Substantia nigra (tissue), 51 donors: ENCODE measurements at places on chromosomes 6 and 20.

DNA sequence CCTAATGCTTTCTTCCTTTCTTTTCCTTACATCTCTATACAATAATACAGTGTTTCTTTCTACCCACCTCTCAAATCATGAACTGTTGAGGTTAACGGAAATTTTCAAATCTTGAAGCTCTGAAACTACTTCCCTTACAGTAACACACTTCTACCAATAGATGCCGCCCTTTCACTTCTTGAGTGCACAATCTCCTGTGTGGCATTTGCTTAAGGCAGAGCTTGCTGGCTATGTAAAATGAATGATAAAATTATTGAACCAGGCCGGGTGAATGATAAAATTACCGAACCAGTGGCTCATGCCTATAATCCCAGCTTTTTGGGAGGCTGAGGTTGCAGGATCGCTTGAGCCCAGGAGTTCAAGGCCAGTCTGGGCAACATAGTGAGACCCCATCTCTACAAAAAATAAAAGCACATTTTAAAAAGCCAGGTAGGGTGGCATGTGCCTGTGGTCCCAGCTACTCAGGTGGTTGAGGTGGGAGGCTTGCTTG is 56.8 kb downstream of the KCNS1 start:
- no peak for DNase-seq

- no peak for DNase-seq
Observed at GRCh38 chr6:163507965-163508364, 93.4 kb downstream of the QKI start.

DNA sequence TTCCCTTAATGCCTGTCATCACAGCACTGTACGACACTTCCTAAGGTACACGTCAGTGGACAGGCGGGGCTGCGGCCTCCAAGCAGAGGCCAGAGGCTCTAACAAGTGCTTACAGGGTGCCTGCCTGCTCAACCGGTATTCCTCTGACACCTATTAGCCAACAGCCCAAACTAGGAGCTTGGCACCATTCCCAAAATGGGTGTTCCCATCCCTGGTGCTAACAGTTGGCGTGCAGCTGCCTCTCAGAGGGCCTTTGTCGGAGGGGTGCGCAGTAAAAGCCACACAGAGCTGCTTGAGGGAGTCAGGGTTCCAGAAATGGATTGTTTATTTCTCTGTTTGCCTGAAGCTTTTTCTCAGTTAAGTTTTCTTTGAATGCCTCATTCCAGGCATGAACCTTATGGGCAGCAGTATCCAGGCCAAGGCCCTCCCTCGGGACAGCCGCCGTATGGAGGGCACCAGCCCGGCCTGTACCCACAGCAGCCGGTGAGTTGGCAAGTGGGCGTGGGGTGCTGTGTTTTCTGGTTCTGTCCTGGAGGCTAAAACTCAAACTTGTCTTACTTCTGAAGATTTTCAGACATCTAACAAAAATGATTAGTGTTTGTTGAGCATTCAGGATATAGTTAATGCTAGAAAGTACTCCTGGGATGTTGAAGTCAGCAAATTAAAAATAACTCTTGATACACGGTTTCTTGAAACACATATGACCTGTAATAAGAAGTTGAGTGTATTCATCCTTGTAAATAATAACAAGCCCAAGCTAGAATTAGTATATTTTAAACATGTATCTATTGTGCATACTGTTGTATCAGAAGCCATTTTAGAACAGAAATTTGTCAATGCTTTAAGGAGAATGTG is 124.7 kb downstream of the TMEM242 start:
- DNase-seq, result no peak

- peak; percentile 26 for DNase-seq
Observed at GRCh38 chr20:34215711-34216381, 25.4 kb upstream of the ASIP start.

DNA sequence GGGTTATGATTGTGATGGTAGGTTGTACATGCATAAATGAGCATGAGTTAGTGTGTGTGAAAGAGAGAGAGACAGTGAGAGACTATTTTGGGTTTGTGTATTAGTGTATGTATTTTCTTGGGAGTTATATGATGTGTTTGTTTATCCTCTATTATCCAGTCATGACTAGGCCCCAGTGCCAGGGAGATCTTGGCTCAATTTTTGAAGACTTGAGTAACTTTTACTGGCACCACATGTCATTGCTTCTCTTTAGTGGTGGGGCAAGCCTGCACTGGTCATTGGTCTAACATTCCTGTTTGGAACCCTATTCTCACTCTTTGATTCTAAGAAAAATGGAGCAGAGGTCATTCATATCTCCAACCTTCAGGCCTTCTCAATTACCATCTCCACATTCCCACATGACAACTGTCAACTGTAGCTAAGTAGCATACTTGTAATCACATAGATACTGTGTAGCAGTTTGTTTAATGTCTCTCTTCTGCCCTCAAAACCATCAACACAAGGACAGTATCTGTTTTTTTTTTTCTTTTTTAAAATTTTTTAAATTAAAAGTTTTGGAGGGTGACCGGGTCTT is 8.8 kb downstream of the L3MBTL1 start:
- no peak for DNase-seq

DNA sequence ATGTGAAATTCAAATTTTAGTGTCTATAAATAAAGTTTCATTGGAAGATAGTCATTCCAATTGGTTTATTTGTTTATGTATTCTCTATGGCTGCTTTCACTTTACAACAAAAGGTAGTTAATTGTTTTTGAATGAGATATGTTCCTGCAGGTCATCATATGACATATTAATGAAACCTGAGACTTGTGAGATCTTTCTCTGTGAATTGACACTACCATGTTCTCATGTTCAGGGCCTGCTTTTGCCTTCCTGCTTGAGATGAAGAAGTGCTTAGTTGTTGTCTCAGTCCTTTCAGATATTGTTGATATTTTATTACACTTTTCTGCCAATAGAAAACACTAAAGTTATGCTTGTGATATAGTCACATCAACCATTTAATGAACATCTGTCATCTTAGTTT is 132.5 kb downstream of the UTRN start:
- no peak for DNase-seq

GRCh38 chr6:130959951-130960350 is 103.1 kb downstream of the EPB41L2 start:
- no peak for DNase-seq

DNA sequence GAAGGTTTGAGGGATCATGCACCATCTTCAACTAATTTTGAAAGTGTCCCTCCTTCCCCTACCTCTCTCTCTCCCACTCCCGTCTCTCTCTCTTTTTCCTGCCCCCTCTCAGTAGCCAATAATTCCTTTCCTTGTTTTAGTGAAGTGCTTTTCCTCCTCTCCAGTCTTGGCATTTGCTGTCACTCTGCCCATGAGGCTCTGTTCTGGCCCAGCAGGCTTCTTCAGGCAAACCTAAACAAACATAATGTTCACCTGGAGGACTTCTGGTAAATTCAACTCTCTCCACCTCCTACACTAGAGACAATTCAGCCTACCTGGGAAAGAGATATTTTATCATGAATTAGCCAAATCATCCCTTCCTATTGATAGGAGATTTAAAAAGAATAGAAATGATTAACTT is 320.4 kb upstream of the RNF24 start:
- DNase-seq, result no peak

GRCh38 chr20:16864069-16864468 is 115.9 kb downstream of the OTOR start:
- no peak for DNase-seq

GRCh38 chr6:33417128-33417902 is 592 bp downstream of the CUTA start:
- DNase-seq, result no peak

DNA sequence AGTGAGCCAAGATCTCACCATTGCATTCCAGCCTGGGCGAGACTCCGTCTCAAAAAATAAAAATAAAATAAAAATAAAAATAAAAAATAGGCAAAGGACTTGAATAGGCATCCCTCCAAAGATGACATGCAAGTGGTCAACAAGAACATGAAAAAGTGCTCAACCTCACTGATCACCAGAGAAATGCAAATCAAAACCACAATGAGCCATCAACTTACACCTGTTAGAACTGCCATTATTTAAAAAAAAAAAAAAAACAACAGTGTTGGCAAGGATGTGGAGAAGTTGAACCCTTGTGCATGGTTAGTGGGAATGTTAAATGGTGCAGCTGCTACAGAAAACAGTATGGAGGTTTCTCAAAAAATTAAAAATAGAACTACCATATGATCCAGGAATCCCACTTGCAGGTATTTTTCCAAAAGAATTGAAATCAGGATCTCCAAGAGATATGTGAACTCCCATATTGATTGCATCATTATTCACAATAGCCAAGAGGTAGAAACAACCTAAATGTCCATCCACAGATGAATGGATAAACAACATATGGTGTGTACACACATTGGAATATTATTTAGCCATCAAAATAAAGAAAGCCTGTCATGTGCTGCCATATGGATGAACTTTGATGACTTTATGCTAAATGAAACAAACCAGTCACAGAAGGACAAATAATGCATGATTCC is 2.8 kb downstream of the C20orf203 start:
- no peak for DNase-seq

- no peak for DNase-seq
Observed at GRCh38 chr6:47603995-47604394, 94.4 kb upstream of the ADGRF4 start.

DNA sequence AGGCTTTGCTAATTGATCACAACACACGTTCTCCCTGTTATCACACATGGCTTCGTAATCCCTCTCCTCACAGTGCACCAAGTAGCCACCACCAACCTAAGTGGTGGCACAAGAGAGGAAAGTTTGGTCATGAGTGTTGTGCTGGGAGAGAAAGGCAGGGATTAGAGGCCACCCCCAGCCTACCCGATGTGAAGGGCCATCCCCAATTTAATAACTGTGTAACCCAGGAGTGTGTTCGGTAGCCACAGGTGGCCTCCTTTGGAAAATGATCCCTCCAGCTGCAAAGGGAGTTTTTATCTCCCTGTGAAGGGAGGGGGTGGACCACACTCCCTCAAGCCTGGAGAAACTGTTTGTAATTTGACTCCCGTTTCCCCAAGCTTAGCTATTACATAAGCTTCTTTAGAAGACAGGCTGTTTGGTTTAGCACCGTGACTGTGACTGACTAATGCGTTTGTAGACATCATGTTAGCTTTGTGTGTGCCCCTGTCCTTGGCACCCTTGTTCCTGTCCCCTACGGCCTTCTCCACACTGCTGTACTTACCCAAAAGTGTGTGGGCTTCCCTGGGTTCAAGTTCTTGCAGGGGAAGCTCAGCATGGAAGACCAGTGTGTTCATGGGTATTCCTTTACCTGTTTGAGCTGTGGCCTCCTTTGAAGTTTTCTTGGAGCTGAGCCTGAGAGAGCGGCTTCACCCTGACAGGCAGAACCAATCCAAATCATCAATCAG is 20.6 kb downstream of the PPP1R16B start:
- no peak for DNase-seq

GRCh38 chr6:36355819-36356218 is 19.1 kb upstream of the BNIP5 start:
- no peak for DNase-seq

DNA sequence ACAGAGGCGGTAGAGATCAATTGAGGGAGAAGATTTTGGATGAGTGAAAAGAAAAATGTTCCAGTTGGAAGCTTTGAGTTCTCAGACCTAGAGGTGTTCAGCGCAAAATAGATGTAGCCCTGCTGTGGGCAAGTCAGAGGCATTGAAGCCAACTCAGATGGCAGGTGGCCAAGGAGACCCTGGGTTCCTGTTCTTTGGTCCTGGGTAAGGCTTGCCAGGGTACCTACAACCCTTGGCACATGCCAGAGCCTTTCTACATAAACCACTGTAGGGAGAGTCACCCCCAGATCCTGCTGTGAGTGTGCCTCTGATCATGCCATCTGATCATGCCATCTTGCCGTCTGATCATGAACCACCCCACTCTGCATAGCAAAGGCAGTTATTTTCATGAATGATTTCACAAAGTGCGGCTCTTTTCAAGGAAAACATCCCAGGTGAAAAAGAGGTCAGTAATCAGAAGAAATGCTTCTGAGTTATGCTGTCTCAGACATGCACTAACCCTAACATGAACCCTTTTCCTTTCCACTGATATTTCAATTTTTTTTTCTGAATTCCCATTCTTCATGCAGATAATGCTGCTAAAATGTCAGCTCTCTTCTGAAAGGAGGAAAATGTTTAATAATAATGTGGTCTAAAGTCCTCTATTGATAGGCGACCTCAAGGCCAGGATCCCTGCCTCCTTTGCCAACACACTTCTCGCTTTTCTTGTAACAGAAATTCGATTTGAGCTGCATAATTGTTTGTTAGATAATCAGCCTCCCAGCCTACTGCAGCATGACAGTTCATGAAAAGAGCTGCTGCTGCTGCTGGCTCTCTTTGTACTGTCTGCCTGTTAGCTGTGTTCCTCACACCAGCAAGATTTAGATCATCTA is 153.6 kb downstream of the MTHFD1L start:
- no peak for DNase-seq

- no peak for DNase-seq
Observed at GRCh38 chr20:271069-271468, 13.5 kb downstream of the DEFB132 start.

DNA sequence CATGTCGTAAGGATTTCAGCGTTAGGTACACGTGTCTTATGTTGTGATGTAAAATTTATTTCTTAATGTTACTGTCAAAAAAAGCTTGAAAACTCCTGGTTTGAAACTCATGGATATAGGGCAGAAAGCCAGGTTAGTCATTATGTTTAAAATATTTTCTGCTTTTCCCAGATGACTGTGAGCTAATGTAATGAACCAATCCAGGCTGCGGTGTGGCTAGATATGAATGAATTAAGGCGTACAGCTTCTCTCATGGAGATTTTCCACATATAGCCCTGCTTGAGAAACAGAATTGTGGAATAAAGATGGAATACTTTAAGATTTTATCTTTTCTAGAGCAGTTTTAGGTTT is 80.3 kb upstream of the STMND1 start:
- no peak for DNase-seq

- DNase-seq, result no peak
Observed at GRCh38 chr6:131125431-131125830, 9.8 kb upstream of the AKAP7 start.

DNA sequence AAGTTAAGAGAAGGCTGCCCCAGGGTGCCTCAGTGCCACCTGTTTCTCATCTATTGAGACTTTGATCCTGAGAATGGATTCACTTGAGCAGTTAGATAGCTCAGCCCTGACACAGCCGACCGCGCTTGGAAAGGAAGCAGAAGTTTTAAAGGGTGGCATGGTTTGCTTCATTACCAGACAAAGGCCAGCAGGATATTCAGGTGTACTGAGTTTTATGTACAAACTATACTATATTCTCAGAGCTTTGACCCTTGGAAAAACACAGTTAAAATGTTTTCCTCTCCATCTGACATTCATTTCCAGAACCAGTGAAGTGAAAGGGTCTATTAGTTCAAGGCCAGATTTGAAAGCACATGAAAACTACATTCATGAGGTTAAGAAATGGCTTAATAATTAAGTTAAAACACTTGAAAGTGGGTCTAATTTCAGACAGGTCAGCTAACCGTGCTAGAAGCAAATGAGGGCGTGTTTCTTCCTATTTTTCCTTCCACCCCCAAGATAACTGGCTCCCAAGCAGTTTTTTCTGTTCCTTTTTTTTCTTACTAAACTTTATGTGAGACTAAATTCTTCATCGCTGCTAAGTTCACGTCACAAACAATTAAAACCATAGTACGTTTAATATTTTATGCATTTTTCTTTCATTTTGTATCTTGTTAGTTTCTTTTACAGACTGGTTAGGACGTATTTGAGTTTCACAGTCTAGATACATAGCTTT is 385.3 kb upstream of the SOX4 start:
- DNase-seq, result no peak

GRCh38 chr20:51610111-51610510 is 67.6 kb upstream of the NFATC2 start:
- DNase-seq, result no peak
